ENCODE measurements at places on chromosomes 6 and 20.

DNA sequence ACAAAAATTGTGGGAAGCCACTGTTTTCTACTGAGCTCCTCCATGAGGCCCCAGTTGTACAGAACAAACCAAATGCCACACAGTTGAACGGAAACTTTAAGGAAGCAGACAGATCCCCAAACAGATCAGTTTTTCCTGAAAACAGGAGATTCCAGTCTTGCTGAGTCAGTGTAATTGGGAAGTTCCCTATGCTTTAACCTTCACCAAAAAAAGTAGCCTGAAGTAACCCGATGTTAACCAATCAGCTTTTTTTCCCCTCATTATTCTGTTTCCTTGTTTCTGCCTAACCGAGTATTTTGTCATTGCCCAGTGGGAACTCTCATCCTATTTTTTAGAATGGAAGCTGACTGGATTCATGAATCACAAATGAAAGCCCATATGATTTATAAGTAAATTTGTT lies 36.7 kb downstream of the MARCKS start:
- DNase-seq, result no peak

GRCh38 chr6:54057058-54057457 lies 54.2 kb upstream of the MLIP start:
- no peak for DNase-seq

DNA sequence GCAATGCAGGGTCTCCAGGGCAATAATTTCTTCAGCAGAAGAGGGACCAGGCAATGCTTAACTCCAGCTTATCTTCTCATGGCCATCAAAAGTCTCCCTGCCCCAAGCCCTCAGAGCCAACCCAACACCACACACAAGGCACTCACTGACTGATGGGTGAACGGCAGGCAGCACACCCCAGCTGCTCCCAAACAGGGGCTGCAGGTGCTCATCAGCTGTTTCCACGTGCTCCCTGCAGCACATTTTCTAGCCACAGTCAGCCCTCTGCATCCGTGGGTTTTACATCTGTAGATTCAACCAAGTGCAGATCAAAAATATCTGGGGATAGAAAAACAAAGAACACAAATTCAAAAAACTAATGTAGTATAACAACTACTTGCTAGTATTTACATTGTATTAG lies 4.0 kb upstream of the GABRR1 start:
- DNase-seq, result no peak

GRCh38 chr6:105499931-105500330 lies 97.0 kb upstream of the PREP start:
- no peak for DNase-seq

- DNase-seq, result no peak
Measured at GRCh38 chr6:17281497-17282481, 628 bp downstream of the RBM24 start.

DNA sequence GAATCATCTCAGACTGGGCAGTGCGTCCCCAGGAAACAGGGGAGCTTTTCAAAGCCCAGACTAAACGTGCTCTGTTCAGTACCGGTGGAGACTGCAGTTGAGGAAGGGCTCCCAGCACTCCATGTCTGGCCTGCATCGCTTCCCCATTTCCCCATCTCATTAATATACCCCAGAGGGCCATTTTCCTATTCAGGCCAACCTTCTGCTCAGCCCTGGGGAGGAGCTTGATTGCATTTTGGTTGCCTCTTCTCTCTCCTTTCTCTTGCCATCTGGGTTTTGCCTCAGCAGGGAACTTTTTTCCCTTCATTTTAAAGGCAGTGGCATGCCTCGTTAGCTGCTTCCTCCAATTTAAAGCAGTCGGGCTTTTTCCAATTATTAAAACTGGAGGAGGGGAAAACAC lies 394.3 kb upstream of the SOX4 start:
- DNase-seq, result no peak

- no peak for DNase-seq
Measured at GRCh38 chr20:37231947-37232630, 29.5 kb downstream of the GHRH start.

DNA sequence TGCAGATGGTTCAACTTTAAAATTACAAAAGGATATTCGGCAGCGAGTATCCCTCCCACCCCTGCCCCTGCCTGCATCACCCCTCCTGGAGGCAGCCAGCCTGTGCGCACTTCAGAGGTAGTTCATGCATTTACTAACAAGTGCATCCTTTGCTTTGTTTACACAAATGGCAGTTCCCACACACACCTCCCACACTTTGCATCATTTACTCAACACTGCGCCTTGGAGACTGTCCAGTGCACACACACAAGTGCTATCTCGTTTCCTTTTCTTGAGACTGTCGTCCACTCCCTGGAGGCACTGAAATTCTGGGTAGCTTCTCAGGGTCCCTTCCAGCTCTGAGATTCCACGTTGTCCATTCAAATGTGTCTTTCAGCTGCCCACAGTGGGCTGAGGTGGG lies 53.1 kb upstream of the VSX1 start:
- no peak for DNase-seq

- DNase-seq, result no peak
Measured at GRCh38 chr6:41645007-41645618, 6.8 kb downstream of the MDFI start.

- DNase-seq, result peak; percentile 71
Measured at GRCh38 chr20:48823960-48824498, 3.8 kb downstream of the PREX1 start.

Data from stimulated activated CD4-positive, alpha-beta T cell treated with anti-CD3 and anti-CD28 coated beads, Interleukin-2, amount 100 ng/mL, for 24 hours (primary cell).